GM12878 (cell line): ENCODE measurements at places on chromosomes 7 and 10. TPM values are rescaled to one million over a fixed set of nuclear protein-coding genes. Genes with fewer than 3 reads are reported as not detected.

DNA sequence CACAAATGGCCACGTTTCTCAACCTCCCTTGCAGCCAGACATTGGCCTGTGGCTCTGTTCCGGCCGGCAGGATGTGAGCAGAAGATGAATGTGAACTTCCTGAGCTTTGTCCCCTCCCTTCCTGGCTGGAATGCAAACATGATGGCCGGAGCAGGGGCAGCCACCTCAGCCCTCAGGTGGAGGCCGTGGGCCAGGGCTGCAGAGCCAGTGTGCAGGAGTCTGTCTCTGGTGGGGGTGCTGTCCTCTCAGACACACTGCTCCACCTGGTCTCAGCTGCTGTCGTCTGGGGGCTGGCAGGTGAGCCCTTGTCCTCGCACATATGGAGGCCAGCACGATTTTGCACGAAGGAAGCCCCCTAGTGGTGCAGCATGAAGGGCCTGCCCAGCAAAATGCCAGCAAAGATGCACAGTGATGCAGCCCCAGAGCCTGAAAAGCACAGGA lies 25.3 kb upstream of the PWWP2B start:
- DNase-seq: no peak

CALHM3 gene
- 0.16 TPM in 1 of 2 replicates, not detected in the other for total RNA-seq

DNA sequence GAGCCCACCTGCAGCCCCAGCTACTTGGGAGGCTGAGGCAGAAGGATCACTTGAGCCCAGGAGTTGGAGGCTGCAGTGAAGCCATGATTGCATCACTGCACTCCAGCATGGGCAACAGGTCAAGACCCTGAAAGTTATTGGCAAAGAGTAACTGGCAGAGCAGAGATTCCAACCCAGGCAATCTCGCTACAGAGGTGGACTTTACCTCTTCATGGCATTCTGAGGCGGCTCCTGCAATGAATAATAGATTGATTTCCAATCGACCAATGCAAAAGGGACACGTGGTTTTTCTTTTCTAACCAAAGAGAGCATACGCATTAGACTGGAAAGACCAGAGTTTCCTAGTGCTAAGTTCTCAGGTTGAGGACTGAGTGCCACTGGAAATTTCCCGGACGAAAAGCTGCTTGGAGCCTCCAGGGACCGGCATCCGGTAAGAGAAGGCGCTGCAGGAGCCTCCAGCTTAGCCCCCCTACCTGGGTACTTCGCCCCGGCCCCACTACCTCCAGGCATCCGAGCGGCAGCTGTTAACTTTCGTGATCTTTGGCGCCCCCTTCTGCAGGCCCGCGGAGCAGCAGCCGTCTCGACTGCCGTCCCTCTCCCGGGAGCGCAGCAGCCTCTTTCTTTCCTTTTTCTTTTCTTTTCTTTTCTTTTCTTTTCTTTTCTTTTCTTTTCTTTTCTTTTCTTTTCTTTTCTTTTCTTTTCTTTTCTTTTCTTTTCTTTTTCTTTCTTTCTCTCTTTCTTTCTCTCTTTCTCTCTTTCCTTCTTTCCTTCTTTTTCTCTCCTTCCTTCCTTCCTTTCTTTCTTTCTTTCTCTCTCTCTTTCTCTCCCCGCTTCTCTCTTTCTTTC lies 4.1 kb downstream of the MBLAC1 start:
- no peak for DNase-seq

PAPSS2 gene
- total RNA-seq: 2.1 and 2.2 TPM in 2 replicates
